ENCODE measurements at places on chromosomes 16 and 17.

GRCh38 chr17:4974115-4974670 is 6.6 kb upstream of the SPAG7 start:
- no peak for DNase-seq

GRCh38 chr16:52676959-52677358 is 130.0 kb upstream of the TOX3 start:
- DNase-seq: no peak

DNA sequence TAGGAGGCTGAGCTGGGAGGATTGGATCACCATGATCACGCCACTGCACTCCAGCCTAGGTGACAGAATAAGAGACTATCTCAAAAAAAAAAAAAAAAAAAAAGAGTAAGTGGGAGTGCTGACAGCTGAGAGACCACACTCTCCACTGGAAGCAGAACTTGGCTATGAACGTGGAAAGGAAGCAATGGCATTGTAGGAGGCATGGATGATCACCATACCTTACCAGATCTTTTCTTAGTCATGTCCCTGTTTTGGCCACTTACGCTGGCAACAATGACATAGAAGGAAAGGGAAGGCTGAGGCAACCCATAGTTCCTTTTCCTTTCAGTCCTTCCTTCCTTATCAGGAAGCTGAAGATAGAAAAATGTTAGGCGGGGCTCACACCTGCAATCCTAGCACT is 3.7 kb upstream of the ATP1B2 start:
- no peak for DNase-seq

GRCh38 chr16:74623839-74624235 is 16.9 kb upstream of the GLG1 start:
- DNase-seq: no peak

DNA sequence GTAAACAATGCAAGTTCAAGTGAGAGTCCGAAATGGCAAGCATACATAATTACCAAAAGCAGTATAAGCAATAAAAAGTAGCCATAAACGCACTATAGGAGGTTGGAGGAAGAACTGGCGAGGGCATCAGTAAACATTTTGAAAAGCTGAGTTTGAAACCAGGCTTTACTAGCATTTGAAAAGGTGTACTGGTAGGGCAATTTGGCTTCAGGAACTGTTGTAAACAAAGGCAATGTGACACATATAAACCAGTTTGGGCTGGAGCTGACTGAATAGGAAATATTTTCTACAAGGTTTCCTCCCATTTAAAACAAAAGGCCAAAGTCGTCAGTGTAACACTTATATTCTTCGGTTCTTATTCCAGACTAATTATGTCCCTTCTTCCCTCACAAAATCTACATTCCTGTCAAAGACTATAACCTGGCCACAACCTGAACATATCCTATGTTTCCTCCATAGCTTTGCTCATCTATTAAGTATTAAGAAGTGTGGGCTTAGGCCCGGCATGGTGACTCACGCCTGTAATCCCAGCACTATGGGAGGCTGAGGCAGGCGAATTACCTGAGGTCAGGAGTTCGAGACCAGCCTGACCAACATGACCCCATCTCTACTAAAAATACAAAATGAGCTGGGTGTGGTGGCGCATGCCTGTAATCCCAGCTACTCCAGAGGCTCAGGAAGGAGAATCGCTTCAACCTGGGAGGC is 7.8 kb downstream of the CBX1 start:
- no peak for DNase-seq

DNA sequence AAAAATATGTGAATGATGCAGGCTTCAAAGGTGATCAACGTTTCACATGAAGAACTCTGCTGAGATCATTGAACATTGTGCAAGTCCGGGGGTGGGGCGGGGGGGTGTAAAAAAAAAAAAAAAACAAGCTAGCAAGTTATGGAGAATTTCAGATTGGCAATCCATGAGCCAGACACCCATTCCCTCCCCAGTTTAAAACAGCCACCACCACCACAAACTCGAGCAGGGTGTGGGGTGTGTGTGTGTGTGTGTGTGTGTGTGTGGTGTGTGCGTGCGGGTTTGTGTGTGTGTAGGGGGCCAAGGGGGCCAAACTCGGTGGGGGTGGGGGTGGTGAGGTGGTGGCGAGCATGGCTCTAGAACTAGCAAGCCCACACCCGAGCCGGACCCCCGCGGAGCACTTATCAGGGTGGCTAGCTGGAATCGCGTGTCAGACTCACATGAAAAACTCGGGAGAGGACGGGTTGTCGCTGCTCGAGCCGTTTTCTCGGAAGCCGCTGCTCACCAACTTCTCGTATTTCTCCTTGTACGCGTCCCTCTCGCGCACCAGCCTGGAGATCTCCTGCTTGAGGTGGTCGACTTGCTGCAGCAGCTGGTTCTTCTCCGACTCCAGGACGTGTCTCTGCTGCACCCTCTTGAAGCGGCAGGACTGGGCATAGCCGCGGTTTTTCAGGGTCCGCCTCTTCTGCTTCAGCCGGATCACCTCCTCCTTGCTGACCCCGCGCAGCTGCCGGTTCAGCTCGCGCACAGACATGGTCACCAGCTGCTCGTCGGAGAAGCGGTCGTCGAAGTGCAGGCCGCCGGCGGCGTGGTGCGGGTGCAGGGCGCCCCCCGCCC is 2.0 kb downstream of the MAF start:
- DNase-seq: no peak

DNA sequence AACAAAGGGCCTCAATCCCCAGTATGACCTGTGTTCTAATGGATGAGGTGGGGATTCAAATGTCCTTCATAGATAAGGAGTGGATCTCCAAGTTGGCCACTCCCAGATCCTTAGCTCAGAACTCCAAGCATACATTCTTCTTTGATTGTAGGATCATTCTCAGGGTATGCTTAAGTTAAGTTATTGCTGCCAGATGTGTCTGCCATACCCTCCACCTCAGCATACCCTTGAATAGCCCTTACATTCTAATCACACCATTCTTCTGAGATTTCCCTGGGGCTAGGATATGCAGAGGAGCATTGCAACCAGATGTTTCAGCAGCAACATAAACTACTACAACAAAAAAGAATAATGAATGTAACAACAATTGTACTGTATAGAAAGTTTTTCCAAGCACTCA is 1.6 kb upstream of the KRTAP2-4 start:
- DNase-seq: no peak

DNA sequence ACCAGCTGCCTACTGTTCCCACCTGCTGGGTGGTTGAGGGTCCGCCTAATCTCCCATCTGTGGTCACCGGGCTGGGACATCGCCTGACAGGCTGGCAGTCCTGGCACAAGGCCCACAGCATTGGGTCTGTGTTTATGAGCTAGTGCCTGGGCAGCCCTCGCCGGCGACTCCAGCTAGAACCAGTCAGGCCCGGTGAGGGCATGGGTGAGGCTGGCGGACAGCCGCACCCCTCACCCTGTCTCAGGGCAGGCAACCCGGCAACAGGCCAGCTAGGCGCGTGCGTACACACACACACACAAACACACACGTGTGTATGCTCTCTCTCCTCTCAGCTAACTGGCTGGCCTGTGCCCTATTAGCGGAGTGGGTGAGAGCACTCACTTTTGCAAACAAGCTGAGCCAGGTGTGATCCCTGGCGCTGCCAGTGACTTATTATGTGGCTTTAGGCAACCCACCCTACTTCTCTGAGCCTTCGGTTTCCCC is 10.4 kb downstream of the HSD11B2 start:
- DNase-seq: peak; percentile 72

- no peak for DNase-seq
These were observed 328.0 kb upstream of the XYLT1 start for GRCh38 chr16:17798716-17799115.

DNA sequence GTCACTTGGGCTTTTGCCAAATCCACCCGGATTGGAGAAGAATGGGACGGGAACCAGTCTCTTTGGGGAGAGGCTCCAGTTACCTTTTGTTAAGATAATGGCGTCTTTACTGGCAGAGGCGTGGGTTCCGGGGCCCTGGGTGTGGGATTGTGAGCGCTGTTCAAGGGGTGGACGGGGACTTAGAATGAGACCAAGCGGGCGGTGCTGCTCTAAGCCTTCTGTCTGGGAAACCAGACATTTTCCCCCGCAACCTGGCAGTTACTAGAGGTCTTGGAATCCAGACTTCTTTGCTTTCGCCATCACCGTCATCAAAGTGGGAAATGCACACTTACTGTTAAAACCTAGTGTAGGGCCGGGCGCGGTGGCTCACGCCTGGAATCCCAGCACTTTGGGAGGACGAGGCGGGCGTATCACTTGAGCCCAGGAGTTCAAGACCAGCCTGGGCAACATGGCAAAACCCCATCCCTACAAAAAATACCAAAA is 706 bp downstream of the TEN1 start:
- DNase-seq: no peak

DNA sequence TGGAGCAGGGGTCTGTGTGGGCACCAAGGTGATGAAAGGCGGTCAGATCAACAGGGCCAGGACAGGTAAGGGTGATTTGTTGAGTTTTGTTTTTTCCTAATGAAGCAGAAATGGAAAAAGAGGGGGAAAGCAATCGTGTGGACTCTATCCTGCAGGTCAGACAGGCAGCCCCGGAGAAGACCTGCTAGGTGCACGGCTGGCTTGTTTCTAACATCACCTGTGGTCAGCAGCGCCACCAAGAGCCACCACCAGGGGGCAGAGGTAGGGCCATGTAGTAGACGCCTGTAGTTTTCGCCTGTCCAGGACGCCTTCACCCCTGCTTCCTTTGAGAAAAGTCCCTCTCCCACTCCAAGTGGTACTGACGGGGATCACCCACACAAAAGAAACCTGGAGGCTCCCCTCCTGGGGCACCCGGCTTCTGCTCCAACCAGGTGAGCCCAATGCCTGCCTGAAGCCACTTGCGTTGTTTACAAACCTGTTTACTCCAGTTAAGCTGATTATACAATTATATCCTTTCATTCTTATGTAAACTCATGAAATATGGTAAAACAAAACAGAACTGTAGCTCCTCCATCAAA is 54.2 kb upstream of the SEC14L1 start:
- no peak for DNase-seq

DNA sequence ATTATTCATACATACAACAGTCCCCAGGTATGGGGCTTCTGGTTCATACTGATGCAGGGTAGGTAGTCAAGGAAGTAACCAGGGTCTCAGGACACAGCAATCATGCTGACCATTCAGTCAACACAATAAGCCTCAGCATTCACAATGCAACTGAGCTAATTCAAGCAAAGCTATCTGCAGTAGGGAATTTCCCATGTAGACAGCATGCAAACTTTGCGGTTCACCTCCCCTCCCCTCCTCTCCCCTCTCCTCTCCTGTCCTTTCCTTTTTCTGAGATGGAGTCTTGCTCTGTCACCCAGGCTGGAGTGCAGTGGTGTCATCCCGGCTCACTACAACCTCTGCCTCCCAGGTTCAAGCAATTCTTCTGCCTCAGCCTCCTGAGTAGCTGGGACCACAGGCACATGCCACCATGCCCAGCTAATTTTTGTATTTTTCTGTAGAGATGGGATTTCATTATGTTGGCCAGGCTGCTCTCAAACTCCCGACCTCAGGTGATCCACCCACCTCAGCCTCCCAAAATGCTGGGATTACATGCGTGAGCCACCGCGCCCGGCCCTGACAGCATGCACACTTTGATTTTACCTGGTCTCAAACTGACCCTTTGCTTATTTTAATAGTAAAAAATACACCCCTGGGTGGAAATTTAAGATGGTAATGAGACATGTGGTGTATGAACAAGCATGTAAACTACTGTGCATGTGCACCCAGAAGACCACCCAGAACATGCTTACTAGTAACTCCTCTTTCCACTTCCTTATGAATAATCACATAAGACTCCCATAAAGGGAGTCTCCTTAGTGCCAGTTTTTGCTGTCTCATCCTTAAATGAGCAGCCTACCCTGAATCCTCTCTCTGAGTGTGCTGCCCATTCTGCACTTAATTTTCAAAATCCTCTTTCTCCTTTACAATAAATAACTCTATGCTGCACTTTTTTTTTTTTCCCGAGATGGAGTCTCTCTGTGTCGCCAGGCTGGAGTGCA is 9.3 kb upstream of the RNF135 start:
- DNase-seq: no peak

DNA sequence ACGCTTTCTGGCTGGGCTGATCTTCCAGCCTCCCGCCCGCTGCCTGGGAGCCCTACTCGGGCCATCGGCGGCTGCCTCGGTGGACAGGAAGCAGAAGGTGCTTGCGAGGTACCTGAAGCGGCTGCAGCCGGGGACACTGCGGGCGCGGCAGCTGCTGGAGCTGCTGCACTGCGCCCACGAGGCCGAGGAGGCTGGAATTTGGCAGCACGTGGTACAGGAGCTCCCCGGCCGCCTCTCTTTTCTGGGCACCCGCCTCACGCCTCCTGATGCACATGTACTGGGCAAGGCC is 30.7 kb downstream of the CIITA start:
- no peak for DNase-seq

DNA sequence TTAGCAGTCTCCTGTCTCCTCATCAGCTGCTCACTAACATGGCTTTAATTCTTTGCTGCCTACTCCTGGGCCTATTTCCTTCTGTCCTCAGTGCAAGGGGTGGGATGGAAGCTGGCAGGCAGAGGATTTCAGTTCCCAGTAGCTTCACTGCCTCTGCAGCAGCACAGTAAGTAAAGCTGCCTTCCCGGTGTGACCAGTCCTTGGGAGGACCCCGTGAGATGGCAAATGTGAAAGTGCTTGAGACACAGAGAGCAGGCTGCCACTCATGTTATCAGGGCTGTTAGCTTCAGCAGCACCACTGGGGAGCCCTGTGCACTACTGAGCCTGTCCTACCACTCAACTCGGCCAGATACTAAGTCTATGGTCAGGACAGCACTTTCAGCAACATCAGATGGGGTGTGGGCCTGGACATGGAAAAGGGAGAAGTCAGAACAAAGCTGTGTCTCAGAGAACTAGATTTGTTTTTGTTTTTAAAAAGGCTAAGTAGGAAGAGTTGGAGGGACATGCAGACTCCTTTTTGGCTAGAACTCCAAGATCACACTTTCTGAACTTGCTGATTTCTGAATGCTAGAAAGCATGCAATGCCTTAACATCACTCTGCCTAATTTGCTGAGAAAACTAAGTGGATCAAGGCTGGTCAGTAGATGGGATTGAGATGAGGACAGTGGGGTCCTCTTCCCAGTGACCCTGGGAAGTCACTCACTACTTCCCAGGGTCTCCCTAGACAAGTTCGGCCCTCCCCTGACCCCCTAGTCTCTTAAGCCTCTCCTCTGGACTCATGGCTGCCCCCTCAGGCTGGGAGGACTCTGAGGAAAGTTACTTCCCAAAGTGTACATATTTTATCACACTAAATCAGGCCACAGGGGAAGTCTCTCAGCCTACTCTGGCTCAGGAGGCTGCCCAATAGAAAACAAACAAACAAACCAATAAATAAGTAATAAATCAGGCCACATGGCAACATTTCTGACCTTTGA is 1.1 kb downstream of the ACSF2 start:
- peak; percentile 29 for DNase-seq

GRCh38 chr17:44230140-44230539 is 10.7 kb upstream of the UBTF start:
- DNase-seq: no peak
